ENCODE measurements at places on chromosomes 11 and 22.

DNA sequence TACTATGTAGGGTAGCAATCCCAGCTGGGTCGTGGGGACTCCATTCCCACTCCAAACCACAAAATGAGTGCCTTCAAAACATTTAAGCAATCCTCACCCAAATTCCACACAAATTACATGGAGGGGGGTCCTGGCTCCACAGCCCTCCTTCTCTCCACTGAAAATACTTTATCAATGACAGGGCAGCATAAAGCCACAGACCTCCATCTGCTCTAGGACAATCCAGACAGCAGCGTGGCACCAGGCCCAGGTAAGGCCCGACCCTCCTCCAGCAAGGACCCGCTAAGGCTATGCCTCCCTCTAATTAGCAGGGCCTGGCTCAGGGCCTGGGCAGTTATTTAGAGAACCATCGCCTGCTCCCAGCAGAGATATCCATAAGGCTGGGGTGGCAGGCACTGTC is at the start of gene PANX3:
Gene PANX3 (plus strand): TSS at position 365 of the 400 bp plus-strand sequence. CDS start 129 bp downstream, outside the sequence.
- no peak for DNase-seq

DNA sequence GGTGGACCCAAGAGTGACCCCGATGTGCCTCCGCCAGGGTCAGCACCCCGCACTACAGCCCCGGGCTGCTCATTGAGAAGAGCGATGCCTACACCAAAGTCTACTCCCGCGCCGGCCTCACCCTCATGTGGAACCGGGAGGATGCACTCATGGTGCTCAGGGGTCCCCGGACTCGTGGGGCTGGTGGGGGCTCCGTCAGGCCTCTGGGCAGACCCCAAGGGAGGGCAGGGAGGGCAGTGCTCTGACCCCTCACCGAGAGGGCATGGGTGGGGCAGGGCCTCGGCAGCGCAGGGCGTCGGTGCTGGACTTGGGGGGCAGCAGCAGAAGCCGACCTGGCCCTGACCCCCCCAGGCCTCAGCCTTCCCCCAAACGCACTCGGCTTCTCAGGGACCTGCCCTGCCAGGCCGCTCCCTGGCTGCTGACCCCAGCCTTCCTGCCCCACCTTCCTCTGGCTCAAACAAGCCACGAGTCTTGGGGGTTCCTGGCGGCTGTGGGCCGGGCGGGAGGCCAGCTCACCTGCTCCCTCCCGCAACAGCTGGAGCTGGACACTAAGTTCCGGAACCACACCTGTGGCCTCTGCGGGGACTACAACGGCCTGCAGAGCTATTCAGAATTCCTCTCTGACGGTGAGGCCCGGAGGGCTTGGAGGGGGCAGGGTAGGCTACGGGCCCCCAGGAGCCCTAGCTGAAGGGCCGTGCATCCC is 2.9 kb downstream of the MUC2 start:
- DNase-seq, result no peak

DNA sequence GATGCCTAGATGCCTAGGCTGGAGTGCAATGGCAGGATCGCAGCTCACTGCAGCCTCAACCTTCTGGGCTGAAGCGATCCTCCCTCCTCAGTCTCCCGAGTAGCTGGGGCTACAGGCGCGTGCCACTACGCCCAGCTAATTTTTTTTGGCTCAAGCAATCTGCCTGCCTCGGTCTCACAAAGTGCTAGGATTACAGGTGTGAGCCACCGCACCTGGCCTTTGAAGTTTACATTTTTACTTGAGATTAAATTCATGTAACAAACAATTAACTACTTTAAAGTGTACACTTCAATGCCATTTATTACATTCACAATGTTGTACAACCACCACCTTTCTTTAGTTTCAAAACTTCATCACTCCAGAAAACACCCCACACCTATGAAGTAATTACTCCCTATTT is 3.5 kb upstream of the FOSL1 start:
- no peak for DNase-seq

DNA sequence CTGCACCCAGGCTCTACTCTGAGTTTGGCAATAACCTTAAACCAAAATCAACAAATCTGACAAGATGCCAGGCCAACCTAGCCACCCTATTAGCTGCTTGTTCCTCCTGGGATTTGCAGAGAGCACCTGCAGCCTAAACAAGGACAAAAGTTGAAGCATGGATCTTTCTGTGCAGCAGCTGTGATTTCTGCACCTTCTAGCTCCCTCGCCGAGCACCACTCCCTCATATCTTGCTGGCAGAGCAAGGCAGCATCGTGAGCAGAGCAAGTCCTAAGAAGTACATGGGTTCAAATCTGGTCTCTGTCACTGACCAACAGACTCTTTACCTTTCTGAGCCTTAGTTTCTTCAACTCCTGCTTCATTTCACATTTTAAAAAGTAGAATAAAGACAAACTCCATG is 38.3 kb downstream of the MORC2 start:
- DNase-seq, result no peak

DNA sequence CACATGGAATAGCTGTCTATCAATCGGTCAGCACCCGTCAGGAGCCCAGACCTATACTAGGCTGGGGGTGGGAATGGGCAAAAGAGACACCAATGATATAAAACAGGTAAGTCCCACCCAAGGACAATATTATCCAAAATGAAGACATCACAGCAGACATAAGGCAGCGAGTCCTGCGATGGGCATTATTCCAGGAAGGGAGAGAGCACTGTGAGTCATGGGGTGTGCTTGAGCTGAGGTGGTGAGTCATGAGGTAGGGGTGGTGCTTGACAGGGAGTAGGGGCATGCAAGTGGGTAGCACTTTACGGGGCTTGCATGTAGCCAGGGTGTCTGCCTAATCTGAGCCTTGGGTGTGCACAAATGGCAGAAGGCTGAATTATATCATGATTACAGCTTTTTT is 605.0 kb upstream of the CADM1 start:
- DNase-seq, result no peak

DNA sequence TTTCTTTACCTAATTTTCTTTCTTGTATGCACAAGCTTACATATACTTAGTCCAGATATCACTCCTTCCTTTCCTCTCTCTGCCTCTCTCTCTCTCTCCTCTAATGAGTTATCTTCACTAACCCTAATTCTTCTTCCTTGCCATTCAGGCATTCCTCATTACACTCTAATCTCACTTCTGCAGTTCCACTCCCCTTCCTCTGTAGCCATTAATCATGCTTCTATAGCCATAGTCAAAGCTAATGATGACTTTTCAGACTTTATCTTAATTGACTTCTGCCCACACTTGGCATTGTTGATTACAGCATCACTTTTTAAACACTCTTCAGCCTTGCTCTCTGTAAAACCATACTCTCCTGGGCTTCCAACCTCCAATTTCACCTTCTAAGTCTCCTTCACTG is 35.3 kb upstream of the SC5D start:
- no peak for DNase-seq

DNA sequence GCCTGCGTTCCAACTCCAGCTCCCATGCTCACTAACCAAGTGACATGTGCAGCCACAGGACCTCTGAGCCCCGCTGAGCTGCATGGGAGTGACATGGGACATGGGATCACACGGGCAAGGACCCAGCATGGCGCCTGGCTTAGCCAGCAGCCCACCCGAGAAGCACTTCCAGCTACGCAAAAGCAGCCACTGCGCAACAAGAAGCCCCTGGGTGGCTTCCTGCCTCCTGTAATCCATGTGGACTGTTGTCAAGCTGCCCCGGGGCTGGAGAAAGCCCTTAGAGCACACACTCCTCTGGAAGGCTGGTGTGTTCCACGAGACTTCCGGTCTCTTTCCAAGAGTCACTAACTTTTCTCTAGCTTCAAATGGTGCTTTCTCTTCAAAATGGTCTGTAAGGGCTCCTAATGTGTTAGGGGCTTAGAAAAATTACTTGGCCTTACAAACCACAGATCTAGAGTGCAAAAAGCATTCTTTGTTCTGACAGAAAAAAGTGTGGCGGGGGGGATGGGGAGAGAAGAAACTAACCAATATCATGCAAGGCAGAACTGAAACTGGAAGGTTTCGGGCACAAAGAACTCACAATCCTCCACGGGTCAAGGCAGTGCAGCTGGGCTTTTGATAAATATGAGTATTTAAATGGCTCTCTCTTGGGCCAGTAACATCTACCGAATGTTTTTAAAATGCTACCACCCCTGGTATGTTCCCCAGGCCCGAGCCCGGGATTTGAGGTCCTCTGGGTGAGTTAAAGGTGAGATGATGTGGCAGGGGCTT is 5.5 kb downstream of the C11orf24 start:
- no peak for DNase-seq

- DNase-seq, result no peak
Measured at GRCh38 chr11:43518408-43519160, 159.9 kb downstream of the TTC17 start.

DNA sequence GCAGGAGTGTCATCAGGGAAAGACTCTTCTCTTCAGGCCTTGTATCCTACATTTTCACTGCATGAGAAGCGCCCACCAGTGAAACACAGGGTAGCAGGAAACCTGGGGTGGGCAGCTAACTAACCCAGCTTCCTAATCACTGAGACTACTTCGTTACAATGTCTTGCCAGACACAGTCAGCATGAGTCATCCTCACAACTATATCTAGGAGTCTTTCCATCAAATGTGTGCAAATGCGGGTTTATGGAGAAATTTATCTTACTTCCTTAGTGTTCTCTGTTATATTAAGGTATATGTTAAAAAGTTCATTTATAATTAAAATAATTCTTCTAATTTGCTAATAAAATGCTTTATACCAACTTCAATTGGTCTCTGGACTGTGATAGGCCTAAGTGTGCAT is 79.9 kb upstream of the RAB1B start:
- DNase-seq, result no peak

DNA sequence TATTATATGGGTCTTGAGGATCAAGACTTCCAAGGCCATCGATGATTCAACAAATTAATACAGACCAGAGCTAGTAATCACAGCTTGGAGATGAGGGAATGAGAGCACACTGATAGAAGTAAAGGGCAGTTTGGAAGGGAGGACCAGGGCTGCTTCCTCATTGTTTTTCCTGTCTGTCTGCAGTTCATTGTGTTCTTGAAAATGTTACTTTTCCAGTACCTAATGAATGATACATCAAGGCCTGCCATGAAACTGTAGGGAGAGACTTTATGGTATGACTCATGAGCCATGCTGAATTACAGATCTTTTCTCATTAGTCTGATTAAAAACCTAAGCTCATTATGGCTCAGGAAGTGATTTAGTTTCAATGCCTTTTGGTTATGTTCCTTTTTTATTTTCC is 855.6 kb downstream of the KCNA4 start:
- DNase-seq, result no peak

DNA sequence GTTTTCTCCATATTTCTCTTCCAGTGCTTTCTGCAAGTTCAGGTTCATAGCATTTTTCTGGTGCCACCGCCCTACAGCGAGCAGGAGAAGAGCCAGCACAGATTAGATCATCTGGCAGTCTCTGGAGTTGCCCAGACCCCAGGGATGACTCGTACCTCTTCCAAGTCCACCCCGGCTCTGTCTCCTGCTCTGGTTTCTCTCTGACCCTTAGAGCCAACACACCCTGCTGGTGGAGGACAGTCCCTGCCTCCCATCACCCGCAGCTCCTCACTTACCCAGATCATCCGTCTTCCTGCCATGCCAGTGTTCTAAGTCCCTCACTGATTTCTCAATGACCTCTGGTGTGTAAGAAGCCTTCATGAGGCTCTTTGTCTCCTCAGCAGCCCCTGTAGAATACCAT is 28.0 kb downstream of the TST start:
- no peak for DNase-seq

- no peak for DNase-seq
Measured at GRCh38 chr11:72085621-72086351, 5.1 kb downstream of the LRRC51 start.

- DNase-seq, result no peak
Measured at GRCh38 chr22:23398701-23399366, 181.3 kb downstream of the IGLL1 start.

DNA sequence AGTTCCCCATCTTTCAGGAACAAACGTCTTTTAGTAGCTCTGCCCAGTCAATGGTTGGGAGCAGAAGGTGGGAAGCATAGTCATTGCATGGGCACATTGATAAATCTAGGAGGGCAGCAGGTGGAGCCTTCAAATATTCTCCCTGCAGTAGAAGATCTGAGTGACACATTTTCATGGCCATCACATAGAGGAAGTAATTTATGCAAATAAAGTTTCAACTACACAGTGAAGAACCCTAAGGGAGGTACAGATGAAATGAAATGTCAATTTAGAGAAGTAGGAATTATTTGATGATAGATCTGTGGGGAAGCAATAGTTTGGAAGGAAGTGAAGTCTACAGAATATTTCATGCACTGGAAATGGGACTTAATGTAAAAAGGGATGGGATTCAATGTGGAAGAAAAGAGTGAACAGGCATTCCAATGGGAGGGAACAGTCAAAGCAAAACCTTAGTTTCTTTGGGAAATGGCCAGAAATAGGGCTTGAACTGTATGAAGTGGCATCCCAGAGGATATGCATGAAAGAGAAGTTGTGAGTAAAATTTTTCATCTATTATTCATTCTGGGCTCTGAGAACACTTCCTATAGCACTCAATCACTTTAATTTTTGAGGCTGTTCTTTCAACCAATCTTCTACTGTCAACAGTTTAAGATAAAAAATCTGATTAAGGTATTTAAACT is 256.2 kb upstream of the LUZP2 start:
- no peak for DNase-seq

DNA sequence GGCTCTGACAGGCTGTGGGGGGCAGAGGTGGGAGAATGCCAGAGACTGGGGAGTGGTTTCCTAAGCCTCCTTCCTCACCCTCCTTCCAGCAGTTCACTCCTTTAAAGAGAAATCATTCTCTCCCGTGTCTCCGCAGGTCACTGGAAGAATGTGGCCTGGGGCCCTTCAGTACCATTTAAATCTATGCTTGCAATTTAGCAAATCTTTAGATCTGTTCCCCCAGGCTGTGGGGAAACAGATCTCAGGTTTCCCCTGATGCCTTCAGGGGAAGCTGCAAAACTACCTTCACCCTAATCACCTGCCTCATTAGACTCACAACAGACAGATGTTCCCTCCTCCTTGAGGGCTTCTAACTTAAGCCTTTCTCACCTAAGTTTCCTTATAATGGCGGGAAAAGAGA is 55.3 kb downstream of the KIRREL3 start:
- no peak for DNase-seq

DNA sequence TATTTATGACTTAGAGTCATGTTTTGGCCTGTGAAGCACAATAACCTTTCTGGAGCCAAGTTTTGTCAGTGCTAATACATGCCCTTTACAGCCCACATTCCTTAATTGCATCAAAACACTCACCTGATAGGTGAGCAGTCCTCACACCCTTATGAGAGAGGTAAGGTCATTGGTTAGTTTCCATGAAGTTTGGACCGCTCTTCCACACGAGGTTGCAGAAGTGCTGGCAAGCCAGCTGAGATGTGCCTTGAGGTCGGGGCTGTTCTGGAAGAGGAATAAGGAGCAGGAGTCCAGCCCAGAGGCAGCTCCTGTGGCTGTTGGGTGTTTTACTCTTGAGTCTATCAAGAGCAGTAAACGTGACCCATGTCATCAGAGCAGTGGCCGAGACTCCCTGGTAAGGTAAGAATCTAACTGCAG is 76.3 kb downstream of the CYB5R2 start:
- no peak for DNase-seq

- DNase-seq, result no peak
Measured at GRCh38 chr11:69536406-69536805, 54.9 kb downstream of the LINC01488 start.

DNA sequence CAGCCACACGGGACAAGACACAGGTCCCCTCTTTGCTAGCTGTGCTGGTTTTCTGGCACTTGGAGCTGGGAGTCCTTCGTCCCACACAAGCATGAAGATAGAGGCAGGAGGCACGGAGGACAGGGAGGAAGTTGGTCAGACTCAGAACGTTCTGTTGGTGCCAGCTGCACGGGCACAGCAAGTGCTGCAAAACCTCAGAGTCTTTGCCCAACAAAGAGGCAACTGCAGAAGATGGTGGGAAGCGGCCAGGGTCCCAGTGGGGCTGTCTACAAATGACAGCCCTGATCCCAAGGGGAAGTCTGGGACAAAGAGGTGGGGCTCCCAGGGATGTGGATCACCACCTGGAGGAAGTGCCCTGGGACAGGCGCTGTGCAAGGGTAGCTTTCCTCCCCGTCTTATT is 9.4 kb upstream of the OSM start:
- no peak for DNase-seq

Data from retina (tissue), 1 donor.